Activated CD4-positive, CD25-positive, alpha-beta regulatory T cell treated with anti-CD3 and anti-CD28 coated beads, Interleukin-2, amount 50 U/mL, for 24 hours (primary cell): ENCODE measurements at places on chromosomes 4 and X.

DNA sequence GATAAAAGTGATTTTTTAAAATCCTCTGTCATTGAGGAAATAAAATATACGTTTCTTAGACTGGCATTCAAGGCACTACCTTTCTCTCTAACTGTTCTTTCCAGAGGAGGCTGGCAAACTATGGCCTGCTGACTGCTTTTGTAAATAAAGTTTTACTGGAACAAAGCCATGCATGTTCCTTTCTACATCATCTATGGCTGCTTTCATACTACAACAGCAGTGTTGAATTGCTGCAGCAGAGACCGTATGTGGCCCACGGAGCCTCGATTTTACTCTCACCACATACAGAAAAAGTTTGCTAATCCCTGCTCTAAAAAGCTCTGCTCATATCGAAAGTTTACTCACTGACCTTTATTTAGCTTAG lies 20.2 kb downstream of the SETD7 start:
- no peak for ATAC-seq

GRCh38 chr4:162229670-162230069 lies 65.9 kb upstream of the FSTL5 start:
- ATAC-seq, result no peak

GRCh38 chr4:125434136-125434535 lies 119.4 kb downstream of the FAT4 start:
- ATAC-seq, result no peak

DNA sequence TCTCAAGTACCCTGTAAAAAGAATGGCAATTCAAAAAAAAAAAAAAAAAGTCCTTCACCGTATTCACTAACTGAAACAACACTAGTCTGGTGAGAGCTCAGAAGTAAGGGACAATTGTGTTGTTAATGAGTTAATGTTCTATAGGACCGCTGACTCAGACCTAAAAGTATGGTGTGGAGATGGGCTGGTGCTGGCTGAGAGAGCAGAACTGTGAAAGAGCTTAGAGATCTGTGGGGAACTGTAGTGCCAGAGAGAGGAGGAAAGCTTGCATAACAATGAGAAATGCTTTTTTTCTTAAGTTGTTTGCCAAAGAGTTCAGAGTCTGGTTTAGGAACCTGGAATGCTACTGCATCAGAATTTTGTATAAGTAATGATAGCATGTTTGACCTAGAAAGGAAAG lies 65.1 kb downstream of the LHFPL1 start:
- ATAC-seq, result no peak

GRCh38 chr4:159006202-159006601 lies 96.7 kb upstream of the RAPGEF2 start:
- ATAC-seq, result no peak

GRCh38 chr4:2950221-2950989 lies 12.8 kb downstream of the NOP14 start:
- ATAC-seq, result no peak

- no peak for ATAC-seq
Measured at GRCh38 chrX:1400049-1400448, 8.1 kb upstream of the SLC25A6 start.

GRCh38 chr4:27024805-27025204 lies 164.2 kb downstream of the STIM2 start:
- ATAC-seq, result no peak

DNA sequence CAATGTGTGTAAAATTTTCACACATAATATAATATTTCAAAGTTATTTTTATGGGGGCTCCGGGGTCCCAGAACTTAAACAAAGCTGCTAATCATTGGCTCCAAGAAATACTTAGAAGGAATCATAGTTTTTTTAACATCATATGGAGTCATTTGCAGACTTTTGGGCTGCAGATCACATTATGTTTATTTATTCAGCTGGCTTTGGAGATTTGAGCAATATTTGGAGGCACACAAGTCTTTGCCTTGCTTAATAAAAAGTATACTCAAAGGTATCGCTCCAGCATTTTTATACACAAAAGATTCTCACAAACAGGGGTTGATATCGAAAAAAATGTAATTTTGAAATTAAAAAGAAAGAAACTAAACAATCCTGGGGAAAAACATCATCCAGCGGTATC lies 382.5 kb upstream of the TENM3 start:
- no peak for ATAC-seq

GRCh38 chrX:79477691-79478090 lies 110.6 kb upstream of the ITM2A start:
- ATAC-seq, result no peak

GRCh38 chrX:68808686-68809357 lies 20.0 kb upstream of the EFNB1 start:
- no peak for ATAC-seq

DNA sequence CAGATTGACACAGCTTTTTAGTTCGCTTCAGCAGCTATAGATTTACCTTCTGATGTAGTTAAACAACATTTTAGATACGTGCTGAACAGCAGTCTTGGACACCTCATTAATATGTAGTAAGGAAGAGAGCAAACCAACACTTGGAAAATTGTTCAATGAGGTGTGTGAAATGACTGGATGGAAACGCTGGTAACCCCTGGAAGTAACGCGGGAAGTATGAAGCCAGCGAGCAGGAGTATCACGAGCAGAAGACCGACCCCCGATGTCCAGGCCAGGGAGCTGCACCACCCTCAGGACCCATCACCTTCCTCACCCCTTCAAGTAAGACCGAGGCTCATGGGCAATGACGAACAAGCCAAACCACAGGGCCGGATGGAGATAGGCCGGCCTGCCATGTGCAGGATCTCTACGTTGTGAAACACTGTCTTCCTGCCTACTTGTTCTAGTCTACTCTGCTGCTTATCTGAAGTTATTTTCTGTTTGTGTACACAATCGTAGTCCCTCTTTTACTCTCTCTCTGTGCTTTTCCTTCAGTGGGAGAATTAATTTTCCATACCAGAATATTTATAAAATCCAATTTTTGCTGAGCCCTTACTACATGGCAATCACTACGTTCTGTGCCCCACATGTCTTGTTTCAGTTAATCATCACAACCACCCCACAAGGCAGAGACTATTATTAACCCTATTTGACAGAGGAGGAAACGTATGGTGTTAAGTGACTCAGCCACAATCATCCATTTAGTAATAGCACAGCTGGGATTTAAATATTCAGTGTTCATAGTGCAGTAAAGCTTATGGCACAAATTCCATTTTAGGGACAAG lies 221.7 kb downstream of the APBB2 start:
- peak; percentile 60 for ATAC-seq

GRCh38 chr4:98987720-98988119 lies 7.8 kb upstream of the METAP1 start:
- ATAC-seq, result no peak

DNA sequence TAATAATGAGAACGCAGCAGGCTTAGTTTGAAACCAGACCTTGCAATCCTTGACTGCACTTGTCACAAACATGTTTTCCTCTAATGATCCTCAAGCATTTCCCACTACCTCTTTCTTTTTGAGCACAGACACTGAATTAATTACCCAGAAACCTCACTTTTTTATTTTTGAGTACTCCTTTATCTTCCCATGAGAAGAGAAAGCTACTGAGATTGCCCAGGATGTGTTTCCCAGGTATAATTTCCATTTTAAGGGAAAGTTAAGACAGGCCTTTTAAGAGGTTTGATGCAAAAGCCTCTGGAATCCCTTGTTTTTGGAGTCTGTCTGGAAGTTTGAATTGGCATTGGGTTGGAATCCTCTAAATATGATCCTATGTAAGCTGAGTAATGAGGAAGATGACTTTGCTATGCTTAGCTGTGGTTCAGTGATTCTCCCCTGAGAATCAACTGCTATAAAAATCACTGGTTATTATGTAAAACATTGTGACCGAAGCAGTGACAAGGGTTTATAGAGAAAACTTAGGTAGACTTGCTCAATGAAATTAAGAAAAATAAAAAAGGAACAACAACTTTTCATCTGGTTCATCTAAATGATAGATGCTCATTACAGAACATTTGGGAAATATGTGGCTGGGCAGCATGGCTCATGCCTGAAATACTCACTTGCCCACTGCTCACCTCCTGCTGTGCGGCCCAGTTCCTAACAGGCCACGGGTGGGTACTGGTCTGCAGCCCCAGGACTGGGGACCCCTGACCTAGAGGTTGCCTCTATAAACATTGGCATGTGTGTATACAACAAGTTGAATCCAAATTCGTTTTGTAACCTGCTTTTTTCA lies 10.8 kb upstream of the RHOH start:
- ATAC-seq, result no peak

- ATAC-seq, result peak; percentile 68
Measured at GRCh38 chr4:52641854-52642563, 17.1 kb downstream of the USP46 start.

DNA sequence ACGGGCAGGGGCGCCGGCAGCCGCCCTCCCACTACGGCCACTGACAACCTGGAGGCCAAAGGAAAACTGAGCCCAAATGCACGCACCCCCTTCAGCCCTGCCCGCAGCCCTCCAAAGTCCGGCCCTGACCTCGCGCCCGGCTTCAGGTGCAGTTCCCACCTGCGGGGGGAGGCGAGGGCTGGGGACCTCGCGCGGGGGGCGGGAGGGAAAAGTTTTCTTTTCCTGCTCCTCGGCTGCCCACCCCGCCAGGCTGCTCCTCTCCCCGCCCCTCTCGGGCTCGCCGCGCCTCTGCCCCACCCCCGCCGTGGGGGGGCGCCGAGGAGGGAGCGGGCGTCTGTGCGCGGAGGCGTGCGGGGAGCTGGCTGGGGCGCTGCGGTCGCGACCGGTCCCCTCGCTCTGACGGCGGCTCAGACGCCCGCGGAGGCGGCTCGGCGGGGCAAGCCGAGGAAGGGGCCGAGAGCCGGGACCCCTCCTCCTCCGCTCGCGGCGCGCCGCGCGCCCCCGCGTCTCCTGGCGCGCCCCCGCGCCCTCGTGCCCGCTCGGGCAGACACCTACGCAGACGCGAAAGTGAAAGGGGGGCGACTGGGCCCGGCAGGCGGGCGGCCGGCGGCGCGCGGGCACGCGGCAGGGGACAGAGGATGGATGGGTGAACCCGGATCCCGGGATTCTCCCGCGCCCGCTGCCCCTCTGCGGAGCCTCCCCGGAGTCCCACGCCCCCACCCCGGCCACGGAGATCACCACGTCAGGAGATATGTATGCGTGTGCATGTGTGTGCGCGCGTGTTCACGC lies 3.1 kb upstream of the NR3C2 start:
- no peak for ATAC-seq

DNA sequence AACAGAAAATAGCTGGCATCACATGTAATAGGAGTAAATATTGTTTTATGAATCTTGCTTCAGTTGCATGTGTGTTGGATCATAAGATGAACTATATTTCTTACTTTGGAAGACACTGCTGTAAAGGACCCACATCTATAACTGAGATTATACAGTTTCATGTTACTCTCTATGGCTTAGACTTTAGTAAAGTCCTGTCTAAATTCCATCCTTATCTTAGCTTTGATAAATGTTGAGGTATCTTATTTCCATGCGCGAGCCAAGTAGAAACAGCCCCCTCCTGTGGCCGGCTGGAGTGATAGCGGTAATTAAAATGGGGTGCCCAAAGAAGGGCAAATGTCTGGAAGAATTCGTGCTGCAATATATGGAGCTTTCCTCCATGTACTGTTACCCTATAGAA lies 43.0 kb downstream of the CCDC158 start:
- no peak for ATAC-seq

DNA sequence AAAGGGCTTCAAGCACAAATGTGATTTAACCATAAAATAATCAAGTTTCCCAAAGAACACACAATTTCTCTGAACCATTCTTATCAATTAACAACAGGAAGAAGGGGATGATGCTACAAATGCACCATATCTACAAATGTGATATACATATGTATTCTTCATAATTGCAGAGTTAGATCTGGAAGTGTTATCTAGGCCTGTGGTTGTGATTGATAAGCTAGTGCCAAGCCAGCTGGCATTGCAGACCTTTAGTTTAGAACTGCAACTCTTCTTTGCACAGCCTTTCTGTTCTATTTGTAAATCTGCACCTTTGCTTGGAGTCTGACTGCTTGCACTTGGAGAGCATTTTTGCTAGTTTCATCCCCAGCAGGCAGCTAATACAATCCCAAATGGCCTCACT lies 145.5 kb upstream of the NPY2R start:
- no peak for ATAC-seq

GRCh38 chrX:114924856-114925255 lies 92.6 kb downstream of the IL13RA2 start:
- no peak for ATAC-seq

- ATAC-seq, result no peak
Measured at GRCh38 chr4:41567186-41567585, 29.2 kb downstream of the LIMCH1 start.
